ENCODE measurements at places on chromosomes 16 and 17.

GRCh38 chr16:70427786-70428177 is 11.1 kb downstream of the ST3GAL2 start:
- no peak for DNase-seq

GRCh38 chr17:36857698-36858097 is 79.6 kb upstream of the LHX1 start:
- DNase-seq: no peak

DNA sequence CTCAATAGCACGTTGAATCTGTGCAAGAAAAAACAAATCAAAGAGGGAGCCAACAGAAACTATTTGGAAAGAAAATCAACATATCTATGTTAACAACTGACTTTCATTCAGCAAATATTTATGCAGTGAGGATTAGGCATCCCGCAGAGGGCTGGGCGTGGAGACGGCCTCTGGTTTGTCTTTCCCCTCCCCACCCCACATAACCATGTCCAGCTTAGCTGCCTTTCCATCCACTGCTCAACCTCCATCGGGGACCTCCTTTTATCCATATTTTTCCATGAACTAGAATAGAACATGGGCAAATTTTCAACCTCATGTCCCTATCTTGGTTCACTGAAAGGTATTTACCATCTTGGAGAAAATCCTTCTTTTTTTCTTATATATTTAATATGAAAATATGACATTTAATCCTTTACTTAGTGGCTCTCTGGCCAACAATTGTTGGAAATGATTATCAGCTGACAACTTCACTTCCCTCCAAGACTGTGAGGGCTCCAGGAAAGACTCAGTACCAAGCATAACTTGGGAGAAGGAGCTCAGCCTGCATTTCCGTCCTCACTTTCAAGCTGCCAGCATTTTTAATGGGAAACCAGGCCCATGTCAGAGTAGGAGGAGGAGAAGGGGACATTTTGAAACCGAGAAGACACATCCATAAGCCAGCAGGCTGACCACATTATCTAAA is 462.6 kb upstream of the MAF start:
- no peak for DNase-seq

GRCh38 chr16:87602001-87602775 is at the start of gene JPH3:
Gene JPH3, plus strand, starts transcription at chr16:87602508. Its CDS starts 639 bp downstream, at chr16:87603147.
- no peak for DNase-seq

DNA sequence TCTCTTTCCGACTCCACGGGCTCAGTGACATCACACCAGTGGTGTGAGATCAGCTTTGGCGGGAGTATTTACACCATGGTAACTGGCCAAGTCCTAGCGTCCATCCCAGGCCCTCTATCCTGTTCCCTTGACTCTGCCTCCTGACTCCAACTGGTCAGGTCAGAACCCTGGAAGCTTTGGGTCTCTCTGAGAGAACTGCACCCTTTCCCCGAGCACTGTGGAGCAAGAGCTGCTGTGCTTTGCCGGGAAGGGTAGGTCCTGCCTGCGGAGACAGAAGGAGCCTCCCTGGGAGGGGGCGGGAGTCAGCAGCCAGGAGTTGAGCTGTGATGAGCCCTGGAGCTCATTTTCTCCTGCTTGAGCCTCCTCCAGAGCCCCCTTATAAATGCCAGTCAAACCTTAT is 212.1 kb upstream of the TNRC6C start:
- DNase-seq: no peak

DNA sequence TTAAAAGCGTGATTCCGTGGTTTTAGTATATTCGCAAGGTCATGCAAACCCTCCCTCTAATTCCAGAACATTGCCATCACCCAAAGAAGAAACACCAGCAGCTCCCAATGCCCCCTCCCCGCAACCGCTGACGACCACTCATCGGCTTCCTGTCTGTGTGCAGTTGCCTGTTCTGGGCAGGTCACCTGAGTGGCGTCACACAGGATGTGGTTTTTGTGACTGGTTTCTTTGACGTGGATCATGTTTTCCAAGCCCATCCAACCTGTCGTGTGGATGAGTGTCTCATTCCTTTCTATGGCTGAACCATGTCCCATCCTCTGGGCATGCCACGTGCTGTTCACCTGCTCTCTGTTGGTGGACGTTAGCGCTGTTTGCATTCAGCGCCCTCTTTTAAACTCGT is 8.2 kb upstream of the ATP2C2 start:
- DNase-seq: no peak

GRCh38 chr17:57599271-57600045 is 145.6 kb downstream of the CCDC182 start:
- no peak for DNase-seq

- no peak for DNase-seq
Measured at GRCh38 chr16:3520413-3520812, 19.6 kb downstream of the CLUAP1 start.

- DNase-seq: no peak
Measured at GRCh38 chr17:28216052-28216451, 102.9 kb upstream of the TMEM97 start.

- no peak for DNase-seq
Measured at GRCh38 chr17:56325313-56326000, 172.2 kb downstream of the ANKFN1 start.

- DNase-seq: peak; percentile 22
Measured at GRCh38 chr16:75340741-75341491, 89.5 kb upstream of the BCAR1 start.

All from COLO829 (cell line).